ENCODE measurements at places on chromosomes 3 and 15.

GRCh38 chr3:27573138-27573537 lies 89.0 kb upstream of the SLC4A7 start:
- H3K27me3 ChIP-seq: no peaks in the 10 kb centered on the region
- no peak overlapping the region for H3K27ac ChIP-seq
- no peaks in the 10 kb centered on the region for H3K36me3 ChIP-seq
- DNase-seq: no peak
- H3K4me3 ChIP-seq: no peak overlapping the region

GRCh38 chr3:171636666-171637065 lies 173.6 kb downstream of the PLD1 start:
- no peak overlapping the region for H3K4me3 ChIP-seq
- peaks cover 2% of the 10 kb centered on the region for H3K4me1 ChIP-seq
- peaks cover 47% of the 10 kb centered on the region for H3K36me3 ChIP-seq
- H3K27ac ChIP-seq: no peak overlapping the region
- no peak for DNase-seq

- no peaks in the 10 kb centered on the region for H3K36me3 ChIP-seq
- no peaks in the 10 kb centered on the region for H3K4me1 ChIP-seq
- no peak for DNase-seq
- no peak overlapping the region for H3K4me3 ChIP-seq
Measured at GRCh38 chr3:115190747-115191146, 43.7 kb upstream of the ZBTB20 start.

GRCh38 chr15:31023841-31024240 lies 32.4 kb upstream of the MTMR10 start:
- peak overlapping the region; percentile 78 for H3K27ac ChIP-seq
- no peaks in the 10 kb centered on the region for H3K36me3 ChIP-seq
- H3K4me3 ChIP-seq: no peak overlapping the region

DNA sequence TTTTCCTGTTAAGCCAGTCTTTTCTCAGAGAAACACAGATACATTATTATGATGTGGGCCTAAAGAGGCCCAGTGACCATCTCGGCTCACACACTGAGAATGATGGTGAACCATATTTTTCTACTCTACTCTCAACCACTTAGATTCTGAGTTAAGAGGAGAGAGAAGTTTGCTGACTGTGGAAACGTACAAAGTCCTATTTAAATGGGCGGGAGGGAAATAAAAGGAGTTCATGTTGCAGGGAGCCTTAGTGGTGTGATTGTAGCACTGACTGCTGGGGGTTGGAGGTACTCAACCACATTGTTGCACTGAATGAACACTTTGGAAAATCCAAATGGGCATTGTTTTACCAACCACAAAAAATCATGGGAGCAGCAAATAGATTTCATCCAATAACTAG lies 51.0 kb downstream of the ATP8B4 start:
- no peak overlapping the region for H3K4me3 ChIP-seq
- no peaks in the 10 kb centered on the region for H3K4me1 ChIP-seq
- H3K27me3 ChIP-seq: no peaks in the 10 kb centered on the region
- no peaks in the 10 kb centered on the region for H3K36me3 ChIP-seq
- H3K27ac ChIP-seq: no peak overlapping the region

- H3K4me3 ChIP-seq: peak overlapping the region; percentile 91
Measured at GRCh38 chr15:44712346-44713005, 1.2 kb downstream of the B2M start.

DNA sequence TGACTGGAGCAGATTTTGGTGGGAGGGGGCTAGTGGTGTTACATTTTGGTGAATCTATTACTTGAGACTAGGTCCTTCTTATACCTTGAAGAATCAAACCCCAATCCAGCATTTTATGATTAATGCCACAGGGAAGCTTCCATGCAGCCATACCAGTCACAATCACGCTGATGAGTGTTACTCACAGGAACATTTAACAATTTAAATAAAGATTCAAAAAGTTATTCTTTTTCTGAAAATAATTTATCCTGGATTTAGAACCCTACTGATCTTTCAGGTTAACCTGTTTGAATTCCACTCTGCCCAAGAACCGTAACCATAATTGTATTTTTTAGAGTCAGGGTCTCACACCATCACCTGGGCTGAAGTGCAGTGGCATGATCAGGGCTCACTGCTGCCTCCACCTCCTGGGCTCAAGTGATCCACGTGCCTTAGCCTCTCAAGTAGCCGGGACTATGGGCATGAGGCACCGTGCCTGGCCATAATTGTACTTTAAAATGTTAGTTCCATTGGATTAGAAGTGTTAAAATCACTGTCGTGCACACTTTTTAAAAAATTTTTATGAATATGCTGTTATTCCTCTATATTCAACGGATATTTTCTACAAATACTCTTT lies 929 bp upstream of the MTMR10 start:
- peak overlapping the region; percentile 96 for H3K27ac ChIP-seq
- no peaks in the 10 kb centered on the region for H3K36me3 ChIP-seq
- peaks cover 18% of the 10 kb centered on the region for H3K4me1 ChIP-seq
- peak overlapping the region; percentile 86 for H3K4me3 ChIP-seq
- H3K27me3 ChIP-seq: no peaks in the 10 kb centered on the region
- no peak for DNase-seq

GRCh38 chr15:97517737-97518136 lies 442.8 kb upstream of the ARRDC4 start:
- H3K4me1 ChIP-seq: peaks cover 7% of the 10 kb centered on the region
- no peak overlapping the region for H3K27ac ChIP-seq
- no peaks in the 10 kb centered on the region for H3K36me3 ChIP-seq
- H3K27me3 ChIP-seq: peaks cover 8% of the 10 kb centered on the region
- no peak for DNase-seq
- H3K4me3 ChIP-seq: no peak overlapping the region

- no peak overlapping the region for H3K27ac ChIP-seq
- peaks cover 2% of the 10 kb centered on the region for H3K4me1 ChIP-seq
- no peak for DNase-seq
- H3K36me3 ChIP-seq: peaks cover 6% of the 10 kb centered on the region
Measured at GRCh38 chr3:69750549-69750948, 11.3 kb downstream of the MITF start.

GRCh38 chr3:113295463-113295862 lies 84.1 kb downstream of the BOC start:
- no peak for DNase-seq
- H3K4me1 ChIP-seq: peaks cover 18% of the 10 kb centered on the region
- peaks cover 16% of the 10 kb centered on the region for H3K27me3 ChIP-seq
- H3K36me3 ChIP-seq: peaks cover 2% of the 10 kb centered on the region
- no peak overlapping the region for H3K4me3 ChIP-seq
- no peak overlapping the region for H3K27ac ChIP-seq

DNA sequence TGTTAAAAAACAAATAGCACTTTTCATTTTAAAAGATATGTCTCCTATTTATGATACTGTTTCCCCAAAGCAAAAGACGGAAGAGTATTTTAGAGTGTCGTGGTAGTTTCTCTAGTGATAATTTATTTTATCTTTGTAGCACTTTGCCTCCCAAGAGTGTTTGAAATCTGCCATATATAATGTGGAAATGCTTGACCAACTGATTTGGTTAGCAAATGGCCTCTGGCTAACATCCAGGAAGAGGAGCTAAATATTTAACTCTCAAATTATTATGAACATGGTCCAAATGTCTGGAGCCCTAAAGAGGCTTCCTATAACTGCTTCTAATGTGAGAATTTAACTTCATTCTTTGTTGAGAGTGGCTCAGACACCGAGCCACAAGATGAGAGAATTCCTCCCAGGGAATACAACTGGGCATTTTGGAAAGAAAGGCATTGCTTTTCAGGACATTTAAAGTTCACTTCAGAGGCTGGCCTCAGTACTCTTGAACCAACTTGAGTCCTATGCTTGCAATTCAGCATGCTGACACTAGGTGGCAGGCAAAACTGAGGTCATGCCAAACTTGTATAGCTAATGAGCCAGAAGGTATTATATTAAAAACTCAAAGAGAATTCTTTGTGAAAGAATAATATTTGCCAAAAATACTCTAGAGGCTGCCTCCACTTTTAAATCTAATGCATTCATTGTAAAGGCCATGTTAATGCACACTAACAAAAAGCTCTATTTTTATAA lies 104.5 kb downstream of the RARB start:
- H3K4me1 ChIP-seq: peaks cover 16% of the 10 kb centered on the region
- H3K27me3 ChIP-seq: no peaks in the 10 kb centered on the region
- H3K36me3 ChIP-seq: peaks cover 32% of the 10 kb centered on the region

DNA sequence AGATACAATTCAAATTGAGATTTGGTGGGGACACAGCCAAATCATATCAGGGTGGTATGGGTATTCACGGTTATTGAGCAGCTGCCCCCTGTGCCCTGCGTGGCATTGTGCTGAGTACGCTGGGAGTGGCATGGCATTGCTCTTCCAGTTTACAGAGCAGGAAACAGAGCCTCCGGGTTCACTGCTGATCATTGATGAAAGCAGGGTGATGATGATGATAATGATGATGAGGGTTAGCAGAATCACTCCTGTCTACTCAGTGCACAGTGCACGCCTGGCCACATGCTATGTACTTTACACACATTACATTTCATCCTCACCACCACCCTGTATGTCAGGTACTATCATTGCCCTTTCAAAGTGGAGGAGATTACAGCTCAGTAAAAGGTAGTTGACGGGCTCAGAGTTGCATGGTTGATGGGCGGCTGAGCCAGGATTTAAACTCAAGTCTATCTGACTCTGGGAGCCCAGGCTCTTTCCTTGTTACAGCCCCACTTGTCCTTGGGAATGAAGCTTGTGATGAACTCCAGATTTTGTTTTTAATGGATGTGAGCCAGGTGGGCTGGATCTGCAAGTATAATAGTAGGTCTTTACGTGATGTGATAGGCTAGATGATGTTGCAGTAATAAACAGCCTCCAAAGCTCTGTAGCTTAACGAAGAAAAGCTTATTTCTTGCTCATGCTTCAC lies 87.6 kb upstream of the MYZAP start:
- peak overlapping the region; percentile 100 for H3K27ac ChIP-seq
- H3K4me3 ChIP-seq: no peak overlapping the region
- no peaks in the 10 kb centered on the region for H3K27me3 ChIP-seq
- H3K36me3 ChIP-seq: peaks cover 3% of the 10 kb centered on the region

DNA sequence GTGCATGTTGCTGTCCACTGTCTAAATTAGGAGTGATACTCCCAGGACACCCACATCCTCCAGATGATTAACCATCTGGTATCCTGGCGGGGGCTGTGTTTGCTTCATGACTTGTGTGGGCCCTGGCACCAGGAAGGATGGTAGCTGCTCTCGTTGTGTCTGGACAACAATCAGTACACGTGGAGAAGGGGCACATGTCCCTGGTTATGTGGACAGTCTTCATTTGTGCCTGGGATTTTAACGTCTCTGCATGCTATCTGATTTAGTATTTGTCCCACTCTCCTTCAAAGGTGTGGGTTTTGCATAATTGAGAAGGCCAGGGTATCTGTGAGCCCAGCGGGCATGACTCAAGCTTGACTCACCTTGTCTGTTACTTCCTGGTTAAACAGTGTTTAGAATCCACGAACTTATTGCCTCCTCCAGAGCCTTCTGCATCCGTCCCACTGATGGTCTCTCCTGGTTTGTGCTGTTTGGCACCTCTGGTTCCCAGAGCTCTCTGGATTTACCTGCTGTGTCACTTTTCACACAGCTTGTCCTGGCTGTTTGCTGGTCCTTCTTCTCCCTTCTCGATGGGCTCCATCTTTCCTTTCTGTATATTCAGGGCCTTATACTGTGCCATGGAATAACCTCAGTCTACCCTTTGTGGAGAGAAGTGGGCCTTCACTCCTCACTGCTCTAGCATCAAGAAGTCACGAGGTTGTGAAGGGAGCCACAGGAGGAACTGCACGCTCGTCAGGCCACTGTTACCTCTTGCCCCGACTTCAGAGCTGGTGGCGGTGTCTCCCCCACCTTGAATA lies 32.5 kb downstream of the ARNT2 start:
- no peak overlapping the region for H3K27ac ChIP-seq
- no peaks in the 10 kb centered on the region for H3K27me3 ChIP-seq
- DNase-seq: no peak
- no peak overlapping the region for H3K4me3 ChIP-seq
- H3K36me3 ChIP-seq: no peaks in the 10 kb centered on the region

DNA sequence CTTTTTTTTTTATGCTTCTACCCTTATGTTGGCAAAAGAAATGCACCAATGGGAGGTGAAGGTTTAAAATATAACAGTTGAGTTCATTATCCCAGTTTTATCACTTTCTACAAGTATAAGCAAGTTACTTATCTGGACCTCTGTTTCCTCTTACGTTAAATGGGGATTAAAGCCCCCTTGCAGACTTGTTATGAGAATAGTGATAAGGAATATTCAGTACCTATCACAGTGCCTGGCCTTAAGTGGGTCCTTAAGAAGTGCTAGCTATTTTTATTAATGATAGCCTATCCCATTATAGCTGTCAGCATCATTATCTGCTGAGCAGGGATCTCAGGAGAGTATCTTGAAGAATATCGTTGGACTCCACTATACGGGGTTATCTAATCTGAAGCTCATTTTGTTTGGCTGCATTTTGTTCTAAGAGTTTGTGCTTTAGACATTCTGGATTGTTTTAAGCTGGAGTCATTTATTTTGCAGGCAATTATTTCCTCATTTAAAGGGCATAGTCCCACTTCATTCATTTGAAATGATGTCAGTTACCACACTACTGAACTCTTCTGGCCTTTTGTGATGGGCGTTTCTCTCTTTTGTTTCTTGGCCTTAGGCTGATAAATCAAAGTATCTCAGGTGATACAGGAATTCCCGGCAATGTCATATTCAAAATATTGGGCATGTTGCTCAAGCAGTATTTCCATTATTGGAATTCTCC lies 28.8 kb downstream of the RAB8B start:
- DNase-seq: no peak
- H3K27ac ChIP-seq: no peak overlapping the region

GRCh38 chr3:105513886-105514285 lies 147.2 kb downstream of the ALCAM start:
- no peak for DNase-seq
- H3K4me1 ChIP-seq: peaks cover 3% of the 10 kb centered on the region
- H3K4me3 ChIP-seq: no peak overlapping the region
- no peaks in the 10 kb centered on the region for H3K27me3 ChIP-seq
- H3K36me3 ChIP-seq: no peaks in the 10 kb centered on the region

DNA sequence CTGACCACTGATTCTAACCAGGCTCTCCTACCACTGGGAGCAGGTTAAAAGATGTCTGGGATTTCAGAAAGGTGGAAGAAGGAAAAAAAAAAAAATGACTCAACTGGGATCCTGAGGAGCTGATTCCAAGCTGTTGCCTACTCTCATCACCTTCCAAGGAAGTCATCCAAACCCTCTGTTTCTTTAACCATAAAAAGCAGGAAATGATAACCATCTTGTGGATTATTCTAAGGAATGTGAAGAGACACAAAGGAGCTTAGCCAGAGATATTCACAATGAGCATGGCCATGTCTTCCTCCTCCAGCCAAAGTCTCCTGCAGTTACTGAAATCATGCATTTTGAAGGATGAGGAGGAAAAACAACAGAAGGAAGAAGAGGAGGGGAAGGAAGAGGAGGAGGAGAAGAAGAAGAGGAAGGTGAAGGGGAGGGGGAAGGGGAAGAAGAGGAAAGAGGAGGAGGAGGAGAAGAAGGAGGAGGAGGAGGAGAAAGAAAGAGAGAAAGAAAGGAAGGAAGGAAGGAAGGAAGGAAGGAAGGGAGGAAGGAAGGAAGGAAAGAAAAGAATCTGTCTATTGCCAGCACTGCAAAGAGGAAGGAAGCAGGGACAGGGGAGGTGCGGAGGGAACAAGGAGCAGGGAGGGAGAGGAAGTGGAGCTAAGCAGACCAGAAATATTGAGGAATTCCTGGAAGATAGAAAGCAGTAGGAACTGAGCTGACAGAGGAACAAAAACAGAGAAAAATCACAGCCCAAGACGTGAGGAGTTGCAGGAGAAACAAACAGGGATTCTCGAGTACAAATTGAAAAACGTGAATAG lies 229.2 kb downstream of the UACA start:
- H3K4me1 ChIP-seq: peaks cover 4% of the 10 kb centered on the region
- H3K4me3 ChIP-seq: no peak overlapping the region
- H3K27ac ChIP-seq: no peak overlapping the region
- H3K36me3 ChIP-seq: no peaks in the 10 kb centered on the region

GRCh38 chr3:116469546-116469945 lies 24.3 kb upstream of the LSAMP start:
- no peak overlapping the region for H3K27ac ChIP-seq
- H3K36me3 ChIP-seq: no peaks in the 10 kb centered on the region
- H3K4me3 ChIP-seq: no peak overlapping the region
- no peak for DNase-seq
- peaks cover 14% of the 10 kb centered on the region for H3K4me1 ChIP-seq
